Pericardium fibroblast (primary cell): ENCODE measurements at places on chromosomes 5 and 9. TPM values are rescaled to one million over a fixed set of nuclear protein-coding genes. Genes with fewer than 3 reads are reported as not detected.

The SLC45A2 gene
- total RNA-seq = not detected in 2 replicates

The AGTPBP1 gene
- total RNA-seq = 7.9 and 10.0 TPM in 2 replicates

The MARVELD2 gene
- 0.09 and 0.82 TPM in 2 replicates for total RNA-seq

The SMIM32 gene
- not detected in 2 replicates for total RNA-seq

The ASS1 gene
- 273 and 384 TPM in 2 replicates for total RNA-seq

The WNK2 gene
- total RNA-seq = not detected in 2 replicates

The IL33 gene
- 18.6 and 60.4 TPM in 2 replicates for total RNA-seq

The PCDHA9 gene
- total RNA-seq = not detected in 2 replicates

The CEP120 gene
- 12.7 and 12.8 TPM in 2 replicates for total RNA-seq

The KCTD16 gene
- total RNA-seq = 0.23 and 1.0 TPM in 2 replicates

The LCN10 gene
- not detected in 2 replicates for total RNA-seq

The SLC36A3 gene
- not detected in 2 replicates for total RNA-seq

The PTGS1 gene
- total RNA-seq = 110 and 302 TPM in 2 replicates

The FOXI1 gene
- not detected in 2 replicates for total RNA-seq

The PDE8B gene
- total RNA-seq = 0.09 and 0.47 TPM in 2 replicates

The TSSK1B gene
- total RNA-seq = not detected in 2 replicates

The ZNF658 gene
- 2.3 and 2.8 TPM in 2 replicates for total RNA-seq

The CNTFR gene
- 0.51 and 9.9 TPM in 2 replicates for total RNA-seq

The HTR4 gene
- not detected in 2 replicates for total RNA-seq

The BRIX1 gene
- 15.5 and 29.2 TPM in 2 replicates for total RNA-seq

The ANKRD34B gene
- total RNA-seq = not detected in 2 replicates

The C9 gene
- not detected in 2 replicates for total RNA-seq

The WDR38 gene
- not detected in 2 replicates for total RNA-seq

The MAMDC2 gene
- 6.1 and 7.7 TPM in 2 replicates for total RNA-seq

The PDLIM4 gene
- 27.4 and 48.3 TPM in 2 replicates for total RNA-seq

The PDGFRB gene
- 232 and 372 TPM in 2 replicates for total RNA-seq

The INSL6 gene
- not detected in 2 replicates for total RNA-seq

The RNF224 gene
- not detected in 2 replicates for total RNA-seq

The ZNF354C gene
- 4.0 and 4.1 TPM in 2 replicates for total RNA-seq

The EPB41L4A gene
- 14.2 TPM in 1 of 2 replicates, not detected in the other for total RNA-seq

The TAF11L5 gene
- not detected in 2 replicates for total RNA-seq

The IRX1 gene
- 0.47 and 8.9 TPM in 2 replicates for total RNA-seq

The PGGT1B gene
- 7.2 and 11.4 TPM in 2 replicates for total RNA-seq

The IFNE gene
- 0.12 and 0.94 TPM in 2 replicates for total RNA-seq

The SAXO1 gene
- not detected in 2 replicates for total RNA-seq

The PCDHGB2 gene
- total RNA-seq = 0.77 and 3.3 TPM in 2 replicates

The RNF44 gene
- total RNA-seq = 7.2 and 7.7 TPM in 2 replicates

The AHRR gene
- total RNA-seq = 3.1 and 16.0 TPM in 2 replicates

The DBH gene
- not detected in 2 replicates for total RNA-seq

The DMRT3 gene
- total RNA-seq = not detected in 2 replicates

The ANKRD31 gene
- total RNA-seq = under 0.01 and 0.09 TPM in 2 replicates

The ADGRD2 gene
- not detected in 2 replicates for total RNA-seq

The BARHL1 gene
- total RNA-seq = not detected in 2 replicates

The SLC36A1 gene
- total RNA-seq = 4.6 and 10.0 TPM in 2 replicates

The AQP7 gene
- total RNA-seq = not detected in 2 replicates

The IFNA1 gene
- not detected in 2 replicates for total RNA-seq

The LECT2 gene
- total RNA-seq = not detected in 2 replicates

The CNTRL gene
- 2.0 and 2.7 TPM in 2 replicates for total RNA-seq

The GABRA1 gene
- total RNA-seq = not detected in 2 replicates

The ZNF474 gene
- total RNA-seq = not detected in 2 replicates

The CRHBP gene
- not detected in 2 replicates for total RNA-seq

The MSMP gene
- total RNA-seq = not detected in 2 replicates

The TNIP1 gene
- total RNA-seq = 52.5 and 55.9 TPM in 2 replicates
